ENCODE measurements at places on chromosomes 16 and 17.

- peak; percentile 22 for DNase-seq
Observed at GRCh38 chr17:14866266-14866665, 398.9 kb downstream of the PMP22 start.

GRCh38 chr16:79298894-79299799 is 301.4 kb downstream of the MAF start:
- no peak for DNase-seq

DNA sequence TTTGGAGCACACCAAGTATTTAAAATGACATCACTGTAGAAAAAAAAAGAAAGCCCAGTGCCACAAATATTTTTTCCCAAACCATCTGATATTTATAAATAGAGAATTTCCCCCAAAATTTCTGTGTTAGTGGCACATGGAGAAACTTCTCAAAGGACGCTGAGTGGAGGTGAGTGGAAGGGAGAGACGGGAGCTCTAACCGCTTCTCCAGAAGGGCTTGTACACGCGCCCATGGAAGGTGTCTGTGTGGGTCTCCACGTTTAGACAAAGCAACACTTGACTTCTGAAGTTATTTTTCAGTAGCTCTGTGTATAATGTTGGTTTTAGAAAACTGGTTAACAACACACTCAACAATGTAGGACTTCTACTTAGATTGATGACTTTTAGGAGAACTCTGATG is 1.0 kb downstream of the MYOCD start:
- DNase-seq: peak; percentile 29

- peak; percentile 53 for DNase-seq
Observed at GRCh38 chr17:42002792-42003301, 14.4 kb downstream of the DNAJC7 start.

GRCh38 chr17:8226536-8227237 is 16.3 kb upstream of the AURKB start:
- DNase-seq: peak; percentile 91

DNA sequence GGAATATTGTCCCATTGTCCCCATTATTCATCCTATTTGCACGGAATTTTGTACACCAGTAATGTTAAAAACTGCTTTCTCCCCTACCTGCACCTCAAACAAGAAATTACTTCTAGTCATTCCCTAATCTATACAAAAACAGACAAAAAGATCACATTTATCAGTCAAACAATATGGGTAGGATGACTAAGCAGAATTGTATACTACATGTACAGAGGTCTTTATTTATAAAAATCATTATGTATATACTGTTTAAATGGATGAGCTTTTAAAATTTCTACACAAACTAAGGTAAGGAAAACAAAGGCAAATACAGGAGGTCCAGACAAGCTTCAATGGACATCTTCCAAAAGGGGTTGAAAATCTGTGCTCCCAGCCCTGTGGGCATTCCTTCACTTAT is 137.7 kb downstream of the CEP112 start:
- no peak for DNase-seq

DNA sequence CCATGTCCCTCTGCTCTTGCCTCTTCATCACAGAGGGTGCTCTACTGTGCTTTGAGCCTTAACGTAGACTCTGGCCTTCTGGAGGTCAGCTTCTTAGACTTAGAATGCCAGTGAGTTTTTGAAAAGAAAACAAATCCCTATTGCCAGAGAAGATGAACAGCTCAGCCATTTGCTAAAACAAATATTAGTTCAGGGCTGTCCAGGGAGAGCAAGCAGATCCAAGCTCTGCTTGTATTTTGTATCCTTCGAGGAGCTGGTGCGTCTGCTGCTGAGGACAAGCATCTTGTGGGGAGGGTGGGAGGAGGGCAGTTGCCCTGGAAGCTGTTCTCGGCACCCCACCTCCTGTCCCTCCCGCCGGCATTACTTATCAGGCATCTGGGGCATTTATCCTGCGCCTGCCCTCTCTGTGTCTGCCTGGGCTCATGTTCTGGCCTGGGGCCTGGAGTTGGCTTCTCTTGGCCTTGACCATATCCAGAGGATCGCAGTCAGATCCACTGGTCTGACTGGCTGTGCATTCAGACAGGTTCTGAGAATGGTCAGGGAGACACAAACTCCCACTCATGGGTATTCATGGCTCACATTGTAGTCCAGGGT is 173.1 kb upstream of the NLRP1 start:
- DNase-seq: peak; percentile 3

GRCh38 chr17:77444984-77445759 is 304.4 kb downstream of the SEC14L1 start:
- DNase-seq: peak; percentile 53

GRCh38 chr17:74865504-74866197 is 6.0 kb upstream of the GRIN2C start:
- no peak for DNase-seq

DNA sequence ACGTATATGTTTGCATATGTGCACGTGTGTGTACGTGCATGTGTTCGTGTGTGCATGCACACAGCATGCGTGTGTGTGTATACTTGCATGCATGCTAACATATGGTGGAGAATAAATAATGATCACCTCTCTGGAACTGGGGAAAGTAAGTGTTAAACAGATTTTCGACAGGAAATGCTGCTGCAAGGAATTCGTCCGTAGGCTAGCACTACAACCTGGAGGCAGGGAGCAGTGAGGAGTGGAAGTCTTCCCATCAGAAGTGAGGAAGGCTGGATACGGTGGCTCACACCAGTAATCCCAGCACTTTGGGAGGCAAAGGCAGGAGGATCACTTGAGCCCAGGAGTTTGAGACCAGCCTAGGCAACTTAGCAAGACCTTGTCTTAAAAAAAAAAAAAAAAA is 4.8 kb upstream of the CSNK1D start:
- no peak for DNase-seq

DNA sequence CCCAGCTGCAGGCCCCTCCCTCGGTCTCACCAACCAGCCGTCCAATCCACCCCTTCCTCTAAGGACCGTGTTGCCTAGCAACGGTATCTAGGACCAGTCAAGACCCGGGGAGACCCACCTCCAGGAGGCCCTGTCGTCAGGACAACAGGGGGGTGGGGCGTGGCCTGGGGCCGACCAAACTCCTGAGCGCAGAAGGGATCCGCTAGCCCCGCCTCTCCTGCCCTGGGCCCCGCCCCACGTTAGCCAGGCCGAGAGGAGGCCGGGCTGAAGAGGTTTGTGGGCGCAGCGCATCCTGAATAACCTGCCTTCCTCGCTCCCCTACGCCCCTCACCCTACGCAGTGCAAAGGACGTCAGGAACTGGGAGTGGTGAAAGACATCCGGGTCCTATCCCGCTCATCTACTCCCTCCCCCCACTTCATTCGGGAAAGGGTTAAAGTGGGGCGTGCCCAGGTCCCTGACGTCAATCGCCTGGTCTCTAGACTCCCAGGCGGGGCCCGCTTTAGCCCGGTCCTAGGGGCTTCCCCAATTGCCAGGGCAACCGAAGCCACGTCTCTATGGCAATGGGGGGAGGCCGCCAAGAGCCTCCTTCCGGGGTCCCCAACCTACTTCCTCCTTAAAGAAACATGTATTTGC is 14.7 kb downstream of the DLG4 start:
- peak; percentile 81 for DNase-seq

DNA sequence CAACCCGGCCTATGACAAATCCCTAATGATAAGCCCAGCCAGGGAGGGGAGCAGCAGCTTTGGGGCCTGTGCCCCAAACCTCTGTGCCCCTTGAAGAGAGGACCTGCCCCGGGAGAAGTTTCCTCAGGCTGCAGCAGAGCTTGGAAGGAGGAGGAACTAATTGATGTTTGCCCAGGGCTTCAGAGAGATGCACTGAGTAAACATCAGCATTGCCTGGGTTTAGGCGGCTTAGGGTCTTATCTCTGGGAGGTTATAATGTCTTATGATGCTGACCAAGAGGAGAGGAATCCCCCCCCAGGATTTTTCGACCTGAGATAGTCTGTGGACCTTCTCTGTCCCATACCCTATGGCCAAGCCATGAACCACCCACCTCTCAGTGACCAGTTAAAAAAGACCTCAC is 148.7 kb upstream of the SDK2 start:
- DNase-seq: no peak

- no peak for DNase-seq
Observed at GRCh38 chr17:52159246-52160135, 977 bp upstream of the CA10 start.

GRCh38 chr17:61737820-61738219 is 125.5 kb downstream of the BRIP1 start:
- no peak for DNase-seq

GRCh38 chr16:15581127-15581815 is 61.7 kb downstream of the MARF1 start:
- no peak for DNase-seq

DNA sequence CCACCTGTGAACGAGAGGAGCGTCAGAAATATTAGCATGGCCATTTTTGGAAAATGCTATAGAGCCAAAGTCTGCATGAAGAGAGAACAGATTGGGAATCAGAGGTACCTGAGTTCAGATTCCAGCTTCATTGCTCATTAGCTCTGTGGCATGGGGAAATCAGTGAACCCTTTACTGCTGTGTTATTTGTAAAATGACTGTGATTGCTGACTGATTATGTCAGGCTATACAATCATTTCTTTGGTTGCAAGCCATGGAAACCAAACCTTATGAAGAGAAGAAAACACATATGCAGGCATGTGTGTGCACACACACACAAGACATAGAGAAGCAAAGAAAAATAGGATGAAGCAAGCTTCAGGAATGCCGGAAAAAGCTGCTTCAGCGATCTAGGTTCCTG is 101.4 kb upstream of the HSBP1 start:
- DNase-seq: peak; percentile 89

DNA sequence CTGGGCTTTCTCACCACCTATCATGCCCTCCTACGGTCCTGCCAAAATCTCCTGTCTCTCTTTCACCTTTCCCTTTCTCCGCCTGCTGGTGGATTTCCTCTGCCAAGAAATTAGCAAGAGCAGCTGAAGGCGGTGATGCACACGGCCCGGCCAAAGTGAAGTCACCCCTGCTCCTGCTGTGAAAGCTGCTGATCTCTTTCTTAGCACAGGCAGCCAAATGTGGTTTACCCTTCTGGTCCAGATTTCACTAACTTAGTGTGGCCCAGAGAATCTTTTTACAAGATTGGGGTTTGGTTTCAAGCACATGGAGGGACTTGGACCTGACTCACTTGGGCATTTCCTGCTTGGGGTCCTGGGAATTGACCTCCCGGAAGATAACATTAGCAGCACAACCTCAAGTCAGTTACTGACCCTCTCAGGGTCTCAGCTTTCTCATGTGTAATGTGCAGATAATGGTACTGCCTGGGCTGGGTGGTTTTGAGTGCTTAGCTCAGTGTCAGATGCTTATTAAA is 155.7 kb downstream of the SOCS1 start:
- DNase-seq: peak; percentile 76

DNA sequence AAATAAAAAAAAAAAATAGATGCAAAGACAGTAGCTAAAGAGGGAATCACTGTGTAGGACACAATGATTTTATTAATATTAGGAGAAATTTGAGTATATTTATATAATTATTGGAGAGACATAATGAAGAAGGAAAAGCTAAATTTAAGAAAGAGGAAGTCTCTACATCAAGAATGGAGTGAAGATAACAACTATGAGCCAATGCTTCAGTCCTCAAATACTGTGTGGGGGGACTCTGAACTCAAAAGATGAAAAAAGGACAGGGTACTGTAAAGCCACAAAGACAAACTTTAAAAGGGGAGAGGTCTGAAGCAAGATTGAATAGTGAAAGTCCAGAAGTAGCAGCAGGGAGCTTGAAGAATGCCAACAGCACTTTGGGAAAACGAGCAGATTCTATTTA is 44.7 kb downstream of the SKAP1 start:
- DNase-seq: no peak

- DNase-seq: peak; percentile 82
Observed at GRCh38 chr16:69397821-69398521, 12.2 kb upstream of the TERF2 start.

DNA sequence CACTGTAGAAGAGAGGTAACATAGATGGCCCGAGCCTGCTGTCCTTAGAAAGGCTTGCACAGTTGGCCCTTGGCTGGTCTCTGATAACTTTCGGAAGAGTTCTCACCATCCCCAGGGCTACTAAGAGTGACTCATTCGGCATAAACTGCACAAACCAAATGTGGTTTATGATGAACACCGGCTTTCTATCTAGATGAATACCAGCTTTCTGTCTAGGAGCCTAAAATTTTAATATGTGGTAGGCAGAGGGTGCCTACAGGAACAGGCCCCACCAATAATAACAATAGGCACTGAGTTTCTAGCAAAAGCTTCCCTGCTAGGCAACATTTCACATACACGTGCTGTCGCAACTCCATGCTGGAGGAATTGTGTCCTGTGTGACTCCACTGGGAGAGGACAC is 15.4 kb downstream of the CNOT1 start:
- DNase-seq: peak; percentile 38

DNA sequence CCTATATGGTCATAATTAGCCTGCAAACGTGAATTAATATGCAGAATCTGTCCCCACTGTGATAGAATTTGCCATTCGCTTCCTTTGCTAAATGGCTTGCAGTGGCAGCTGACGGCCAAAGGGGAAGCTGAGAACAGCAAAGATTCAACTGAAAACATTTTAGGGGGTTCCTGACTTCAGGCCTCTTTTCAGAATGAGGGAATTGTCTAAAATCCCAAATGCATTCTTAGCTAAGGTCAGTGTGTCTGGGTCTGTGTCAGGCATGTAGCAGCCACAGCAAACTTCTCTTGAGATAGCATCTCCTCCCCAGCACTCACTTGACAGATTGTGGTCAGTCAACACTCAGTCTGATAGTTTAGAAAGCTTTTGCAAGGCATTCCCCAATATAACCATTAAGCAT is 701.1 kb downstream of the WWOX start:
- DNase-seq: no peak

DNA sequence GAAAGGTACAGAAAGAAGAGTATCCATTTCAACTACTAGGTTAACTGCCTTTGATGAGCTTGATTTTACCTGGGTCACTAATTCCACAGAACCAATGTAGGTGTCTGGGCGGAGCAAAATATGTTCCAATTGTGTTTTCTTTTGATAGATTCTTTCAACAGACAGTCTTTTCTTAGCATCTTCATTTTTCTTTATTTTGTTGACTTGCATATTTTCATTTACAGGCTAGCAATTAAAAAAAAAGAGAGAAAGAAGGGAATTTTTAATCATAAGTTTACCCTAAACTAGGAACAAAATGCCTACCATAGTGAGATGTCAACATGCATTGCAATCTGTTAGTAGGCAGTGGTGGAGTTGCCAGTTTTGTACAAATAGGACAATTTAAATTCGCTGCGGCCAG is 1.0 kb downstream of the TOP2A start:
- no peak for DNase-seq

DNA sequence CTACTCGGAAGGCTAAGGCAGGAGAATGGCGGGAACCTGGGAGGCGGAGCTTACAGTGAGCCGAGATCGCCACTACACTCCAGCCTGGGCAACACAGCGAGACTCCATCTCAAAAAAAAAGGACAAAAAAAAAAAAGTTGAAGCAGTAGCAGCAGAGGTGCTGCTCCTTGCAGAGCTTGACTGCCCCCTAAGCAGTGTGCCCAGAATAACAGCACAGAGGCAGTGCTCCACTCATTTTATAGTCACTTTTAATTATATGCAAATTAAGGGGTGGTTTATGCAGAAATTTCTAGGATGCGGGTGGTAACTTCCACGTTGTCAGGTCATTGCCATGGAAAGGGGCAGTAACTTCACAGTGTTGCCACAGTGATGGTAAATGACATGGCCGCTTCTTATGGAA is 54.3 kb upstream of the NOL11 start:
- no peak for DNase-seq

GRCh38 chr17:76404976-76405563 is 20.7 kb downstream of the SPHK1 start:
- DNase-seq: no peak
